ENCODE measurements at places on chromosomes 3 and 15.

DNA sequence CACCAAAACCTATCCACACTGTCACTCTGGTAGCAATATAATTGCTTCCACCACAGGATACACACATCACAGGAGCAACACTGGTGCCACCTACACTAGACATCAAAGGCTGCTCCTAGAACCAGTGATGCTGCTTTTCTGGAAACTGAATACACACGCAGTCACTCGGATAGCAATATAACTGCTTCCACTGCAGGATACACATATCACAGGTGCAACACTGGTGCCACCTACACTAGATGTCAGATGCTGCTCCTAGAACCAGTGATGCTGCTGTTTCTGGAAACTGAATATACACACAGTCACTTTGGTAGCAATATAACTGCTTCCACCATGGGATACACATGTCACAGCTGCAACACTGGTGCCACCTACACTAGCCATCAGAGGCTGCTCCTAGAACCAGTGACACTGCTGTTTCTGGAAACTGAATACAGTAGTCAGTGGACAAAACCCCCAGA lies 6.9 kb upstream of the TNFSF10 start:
- no peak for DNase-seq

GRCh38 chr15:61049028-61049427 lies 180.1 kb downstream of the RORA start:
- peak; percentile 20 for DNase-seq

DNA sequence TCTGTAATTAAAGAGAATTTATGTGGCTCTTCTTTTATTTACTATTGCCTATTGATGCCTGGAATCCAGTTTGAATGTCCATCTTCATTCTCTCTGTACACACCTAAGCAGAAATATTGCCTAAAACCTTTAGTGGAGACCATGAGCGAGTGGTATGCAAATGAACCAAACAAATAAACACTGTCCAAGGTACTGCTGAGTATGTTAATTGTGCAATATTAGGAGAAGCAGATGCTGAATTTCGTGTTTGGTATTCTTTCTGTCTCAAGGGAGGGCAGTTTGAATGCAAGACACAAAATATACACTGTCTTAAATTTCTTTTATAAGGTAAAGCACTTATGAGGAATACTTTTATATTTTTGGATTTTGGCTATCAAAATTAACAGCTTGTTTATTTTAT lies 440.9 kb downstream of the RBMS3 start:
- peak; percentile 8 for DNase-seq

DNA sequence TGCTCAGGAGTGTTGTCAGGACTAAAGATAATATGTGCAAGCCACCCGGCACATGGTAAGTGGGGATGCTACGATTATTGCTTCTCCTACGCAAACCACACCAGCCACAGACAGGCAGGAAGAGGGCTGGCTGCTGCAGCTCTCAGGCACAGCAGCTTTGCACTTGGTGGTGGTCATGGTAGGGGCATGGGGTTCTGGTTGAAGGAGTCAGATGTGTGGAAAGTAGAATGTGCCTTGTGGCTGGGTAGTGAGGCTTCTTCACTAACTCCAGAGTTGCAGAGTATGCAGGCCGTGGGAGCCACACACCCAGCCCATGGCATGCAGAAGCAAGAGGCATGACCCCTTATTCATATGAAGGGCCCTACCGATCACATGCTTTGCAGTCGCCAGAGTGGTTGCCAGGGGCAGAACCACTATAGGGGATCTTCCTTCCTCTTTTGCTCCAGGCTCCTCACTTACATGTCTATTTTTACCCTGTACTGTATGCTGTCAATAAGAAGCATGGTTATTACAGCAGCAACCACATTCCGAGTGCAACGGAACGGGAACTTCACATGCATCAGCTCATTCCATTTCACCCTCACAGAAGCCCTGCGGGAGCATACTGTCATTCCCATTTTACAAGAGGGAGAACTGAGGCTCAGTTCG lies 59.2 kb upstream of the HERC1 start:
- no peak for DNase-seq

DNA sequence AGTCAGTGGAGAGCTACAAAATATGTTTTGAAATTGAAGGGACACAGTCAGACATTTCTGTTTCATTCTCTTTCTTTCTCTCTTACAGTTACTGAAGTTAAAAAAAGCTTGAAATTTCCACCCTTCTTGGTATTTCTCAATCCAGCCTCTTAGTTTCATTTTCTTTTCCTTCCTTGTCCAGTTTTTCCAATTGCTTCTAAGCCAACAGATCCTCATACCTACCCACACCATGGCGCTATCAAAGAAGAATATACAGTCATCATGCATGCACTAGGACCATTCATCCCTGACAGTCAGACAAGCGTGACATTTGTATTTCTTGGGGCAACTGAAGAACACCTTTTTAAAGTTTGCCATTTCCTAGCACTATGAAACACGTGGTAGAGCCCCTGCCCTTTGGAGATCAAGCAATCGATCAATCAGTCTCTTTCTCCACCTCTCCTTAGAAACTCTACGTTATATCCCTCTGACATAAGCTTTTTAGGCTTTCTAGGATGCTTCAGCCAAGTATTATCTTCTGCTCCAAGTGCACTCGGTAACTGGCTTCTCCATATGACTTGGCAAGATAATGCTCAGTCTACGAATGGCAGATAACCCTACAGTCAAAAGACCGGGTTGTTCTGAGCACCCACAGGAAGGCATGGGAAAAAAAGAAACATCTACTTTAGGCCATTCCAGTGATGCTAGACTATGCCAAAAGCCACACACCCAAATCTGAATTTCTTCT lies 65.4 kb downstream of the FBN1 start:
- DNase-seq: no peak

DNA sequence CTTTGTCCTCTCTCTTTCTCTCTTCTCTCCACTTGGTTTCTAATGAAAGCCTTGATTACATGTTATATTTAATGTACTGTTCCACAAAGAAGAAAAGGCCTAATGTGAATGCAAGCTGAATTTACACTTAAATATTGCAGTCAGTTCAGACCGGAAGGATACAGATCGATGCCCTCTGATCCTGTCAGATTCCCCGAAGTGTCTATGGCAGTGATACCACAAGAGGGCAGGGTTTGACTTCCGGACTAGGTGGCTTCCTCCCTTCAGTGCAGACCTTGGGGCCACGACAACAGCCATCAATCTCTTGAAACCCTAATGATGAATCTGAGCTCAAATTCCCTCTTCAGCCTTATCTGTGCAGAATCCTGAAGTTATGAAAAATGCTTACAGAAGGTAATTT lies 29.5 kb downstream of the AGTR1 start:
- no peak for DNase-seq

DNA sequence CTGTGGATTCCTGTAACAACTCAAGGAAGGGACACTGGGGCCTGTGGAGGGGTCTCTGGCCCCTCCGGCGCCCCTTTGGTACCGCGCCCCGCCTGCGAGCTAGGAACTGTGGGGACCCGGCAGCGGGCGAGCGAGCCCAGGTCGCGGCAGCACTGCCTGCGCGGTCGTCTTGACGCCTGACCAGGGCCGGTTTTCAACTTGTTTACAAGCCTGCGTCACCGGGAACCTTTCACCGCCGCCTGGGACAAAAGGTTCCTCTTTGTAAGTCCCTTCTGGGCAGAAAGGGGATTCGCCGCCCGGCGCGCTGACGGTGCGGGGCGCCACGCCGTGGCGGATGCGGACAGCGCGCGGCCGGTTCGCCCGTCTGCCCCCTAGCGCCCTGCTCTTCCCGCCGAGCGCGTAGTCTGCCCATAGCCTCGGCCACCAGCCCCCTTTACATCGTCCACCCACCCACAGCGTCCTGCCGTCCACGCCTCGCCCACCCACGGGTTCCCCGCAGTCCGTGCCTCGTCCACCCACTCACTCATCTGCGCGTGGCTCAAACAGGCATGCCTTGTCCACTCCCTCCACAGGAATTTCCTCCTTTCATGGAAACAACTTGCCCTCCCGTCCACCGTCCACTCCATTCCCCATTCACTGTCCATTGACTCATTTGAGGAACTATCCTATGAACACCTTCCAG lies 5.5 kb upstream of the CFAP100 start:
- DNase-seq: peak; percentile 59

- DNase-seq: no peak
Observed at GRCh38 chr15:73530649-73531048, 87.7 kb downstream of the REC114 start.

GRCh38 chr3:101878589-101878988 lies 29.3 kb downstream of the NFKBIZ start:
- DNase-seq: no peak

DNA sequence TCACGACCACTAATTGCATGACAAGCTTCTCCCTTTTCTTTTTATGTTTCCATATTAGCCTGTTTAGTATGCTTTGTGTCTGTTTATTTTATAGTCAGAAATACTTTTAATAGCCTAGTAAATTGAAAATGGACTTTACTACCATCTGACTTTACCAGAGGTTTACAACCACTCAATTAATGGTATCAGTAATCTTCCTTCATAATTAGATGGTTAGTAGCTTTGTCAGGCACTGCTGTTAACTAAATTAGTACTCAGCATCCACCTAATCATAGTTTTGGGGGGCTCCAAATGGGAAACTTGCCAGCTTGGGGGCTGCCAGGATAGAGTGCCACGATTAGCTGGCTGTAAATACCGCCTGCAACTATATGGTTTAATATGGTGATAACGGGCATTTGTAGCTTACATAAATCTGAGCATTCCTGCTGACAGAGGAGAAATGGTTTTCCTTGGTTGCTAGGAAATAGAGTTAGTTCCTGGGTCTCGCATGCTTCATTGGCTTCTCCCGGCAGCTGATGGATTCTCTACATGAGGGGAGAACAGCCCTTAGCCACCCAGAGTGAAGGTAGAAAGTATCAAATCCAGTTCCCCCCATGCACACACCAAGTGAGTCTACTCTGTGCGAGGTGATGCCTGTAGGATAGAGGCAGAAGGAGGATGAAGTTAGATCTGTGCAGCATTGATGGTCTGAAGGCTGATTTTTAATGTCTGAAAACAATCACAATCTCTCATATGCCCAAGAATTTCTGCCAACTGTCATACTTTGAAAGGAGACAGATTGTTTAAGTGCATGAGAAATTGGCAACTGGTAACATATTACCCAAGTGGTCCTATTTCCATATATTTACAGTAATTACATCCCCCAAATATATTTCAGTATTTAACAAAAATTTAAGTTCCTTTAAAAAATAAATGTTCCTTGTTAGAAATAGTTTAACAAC lies 326.6 kb upstream of the PROK2 start:
- DNase-seq: no peak

DNA sequence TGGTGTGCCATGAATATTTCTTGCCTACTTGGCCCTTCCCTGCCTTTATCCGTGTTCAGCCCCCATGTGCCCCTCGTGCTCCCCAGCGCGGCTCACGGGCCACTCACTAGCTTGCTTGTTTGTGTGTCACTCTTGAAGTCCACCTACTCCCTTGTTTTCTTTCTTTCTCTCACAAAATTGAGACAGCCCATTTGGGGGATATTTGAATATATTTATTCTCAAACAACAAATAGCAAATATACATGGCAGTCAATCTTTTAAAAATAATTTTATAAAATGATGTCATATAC lies 82.2 kb downstream of the PLXNA1 start:
- DNase-seq: no peak

- no peak for DNase-seq
Observed at GRCh38 chr3:130827486-130827885, 66.4 kb upstream of the ATP2C1 start.

DNA sequence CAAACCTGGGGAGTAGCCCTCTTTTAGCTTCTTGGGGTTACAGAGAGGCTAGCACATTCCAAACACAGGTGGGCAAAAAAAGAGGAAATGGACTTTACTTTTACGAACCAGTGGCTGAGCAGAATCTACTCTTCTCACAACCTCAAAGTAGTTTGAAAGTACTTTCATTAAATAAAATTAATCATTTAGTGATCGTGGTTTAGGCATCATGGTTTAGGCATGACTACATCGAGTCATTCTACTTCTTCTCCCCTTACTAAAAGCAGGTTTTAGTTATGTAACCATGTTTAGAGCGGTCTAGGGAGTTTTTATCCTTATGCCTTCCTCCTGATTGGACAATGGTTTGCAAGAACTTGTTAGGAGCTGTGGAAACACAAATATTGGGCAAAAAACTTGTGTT lies 2.5 kb upstream of the GREM1 start:
- no peak for DNase-seq

- DNase-seq: no peak
Observed at GRCh38 chr3:184663356-184663755, 48.5 kb downstream of the MAGEF1 start.

- no peak for DNase-seq
Observed at GRCh38 chr3:134743006-134743405, 52.1 kb upstream of the EPHB1 start.

GRCh38 chr3:72113564-72113963 lies 328.6 kb upstream of the PROK2 start:
- no peak for DNase-seq

DNA sequence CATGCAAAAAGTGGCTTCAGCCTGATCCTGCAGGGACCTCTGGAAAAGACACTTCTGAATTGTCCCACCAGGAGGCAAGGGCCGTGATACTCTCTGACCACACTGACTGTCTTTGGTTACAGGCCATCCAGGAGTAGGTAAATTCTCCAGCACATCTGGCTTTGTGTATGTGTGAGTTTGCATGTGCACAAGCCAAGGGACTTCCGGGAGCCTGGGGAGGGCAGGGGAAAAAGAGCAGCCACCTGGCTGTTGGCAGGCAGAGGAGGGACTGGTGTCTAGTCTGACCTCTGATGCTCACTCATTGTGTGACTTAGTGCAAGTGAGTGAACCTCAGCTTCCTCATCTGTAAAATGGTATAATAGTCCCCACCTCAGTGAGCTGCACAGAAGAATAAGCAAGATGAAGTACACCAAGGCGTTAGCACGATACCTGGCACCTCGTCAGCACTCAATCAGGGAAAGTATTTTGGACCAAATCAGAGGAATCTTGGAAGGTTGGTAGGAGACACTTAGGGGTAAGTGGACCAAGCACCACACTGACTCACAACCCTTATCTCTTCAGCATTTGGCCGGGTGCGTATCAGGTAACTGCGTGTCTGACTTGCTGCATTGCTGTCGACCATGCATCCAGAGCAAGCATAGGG lies 19.1 kb downstream of the KLHL6 start:
- DNase-seq: no peak

DNA sequence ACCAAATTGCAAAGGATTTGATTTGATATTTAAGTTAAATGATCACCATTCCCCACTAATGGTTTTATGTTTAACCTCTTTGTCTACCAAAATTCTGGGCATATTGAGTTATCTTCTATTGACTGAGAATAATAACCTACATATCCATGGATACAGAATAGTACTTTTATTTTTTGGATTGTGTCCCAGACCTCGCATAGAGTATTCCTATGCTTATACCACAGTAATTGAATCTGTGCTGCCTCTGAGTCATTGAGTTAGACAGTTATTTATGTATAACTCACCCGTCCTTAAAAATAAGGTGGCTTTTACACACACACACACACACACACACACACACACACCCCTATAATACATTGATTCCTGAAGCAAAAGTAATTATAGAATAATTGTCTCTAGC lies 690.1 kb upstream of the BCHE start:
- no peak for DNase-seq

GRCh38 chr15:95292785-95293450 lies 1037.6 kb upstream of the NR2F2 start:
- DNase-seq: no peak

DNA sequence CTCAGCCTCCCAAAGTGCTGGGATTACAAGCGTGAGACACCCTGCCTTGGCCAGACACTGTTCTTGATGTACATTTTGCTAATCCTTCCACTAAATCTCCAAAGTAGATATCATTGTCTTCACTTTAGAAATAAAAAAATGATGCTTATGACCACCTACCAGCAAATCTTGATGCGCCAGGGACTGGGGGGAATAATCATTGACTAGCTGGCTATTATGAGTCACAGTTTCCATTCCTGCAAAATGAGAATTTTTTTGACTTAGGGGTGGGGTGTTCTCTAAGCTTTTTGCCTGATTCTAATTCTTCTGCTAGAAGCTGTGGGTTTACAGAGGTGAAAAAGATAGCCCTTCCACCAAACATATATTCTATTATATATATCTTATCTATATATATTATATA lies 17.1 kb upstream of the RFC4 start:
- no peak for DNase-seq

Data from GM04504 (cell line).